Activated CD4-positive, alpha-beta T cell treated with anti-CD3 and anti-CD28 coated beads for 48 hours (primary cell): ENCODE measurements at places on chromosomes 3 and 15.

- DNase-seq = no peak
Measured at GRCh38 chr15:65806397-65806796, 14.3 kb upstream of the DENND4A start.

DNA sequence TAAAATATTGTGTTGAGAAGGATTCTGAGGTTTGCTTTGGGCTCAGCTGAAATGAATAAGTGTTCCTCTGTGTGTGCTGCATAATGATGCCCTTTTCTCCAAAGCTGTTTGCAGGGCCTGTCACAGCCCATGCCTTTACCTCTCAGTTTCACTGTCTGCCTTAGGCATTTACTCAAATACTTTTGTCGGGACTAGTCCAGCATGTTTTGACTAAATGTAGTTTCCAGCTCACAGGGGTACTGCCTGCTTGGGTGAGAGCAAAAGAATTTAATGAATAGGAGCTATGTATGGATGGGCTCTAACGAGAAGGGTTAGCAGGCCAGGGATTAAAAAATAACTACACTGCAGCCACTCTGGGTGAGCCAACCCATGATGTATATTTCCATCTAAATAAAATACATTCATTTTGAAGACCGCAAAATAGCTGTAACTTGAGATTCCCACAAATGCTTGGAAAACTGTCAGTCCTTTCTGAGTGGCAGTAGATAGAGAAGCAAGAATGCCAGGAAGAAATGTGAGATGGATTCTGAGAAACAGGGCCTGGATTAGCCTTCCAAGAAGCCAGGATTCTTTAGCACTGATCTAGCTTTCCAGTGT is 549.2 kb upstream of the TBL1XR1 start:
- DNase-seq = no peak

- peak; percentile 40 for DNase-seq
Measured at GRCh38 chr3:112582244-112582874, 20.5 kb downstream of the SLC35A5 start.

DNA sequence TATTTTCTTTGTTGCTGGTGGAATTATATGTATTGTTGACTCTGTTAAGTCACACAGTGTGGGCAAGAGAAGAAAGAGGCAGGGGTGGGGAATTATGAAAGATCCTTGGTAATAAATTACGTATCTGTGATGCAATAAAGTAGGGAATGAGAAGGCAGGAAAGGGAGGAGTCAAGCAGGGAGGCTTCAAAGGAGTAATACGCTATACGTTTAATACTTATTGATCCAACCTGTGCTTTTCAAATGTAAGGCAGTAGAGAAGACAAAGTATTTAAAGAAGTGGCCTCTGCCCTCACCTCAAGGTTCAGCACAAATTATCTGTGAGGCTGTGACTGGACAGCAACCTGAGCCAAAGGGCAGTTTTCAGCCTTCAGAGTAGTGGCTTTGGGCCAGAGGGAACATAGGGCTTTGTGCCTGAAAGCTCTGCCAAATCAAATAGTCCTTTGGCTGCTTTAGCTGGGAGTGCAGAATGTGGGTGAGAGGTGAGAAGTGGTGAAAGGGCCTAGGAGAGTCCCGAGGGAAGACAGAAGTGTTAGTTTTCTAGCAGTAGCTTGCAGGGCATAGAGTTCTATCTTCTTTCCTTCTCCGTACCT is 1.2 kb upstream of the PLIN1 start:
- no peak for DNase-seq

DNA sequence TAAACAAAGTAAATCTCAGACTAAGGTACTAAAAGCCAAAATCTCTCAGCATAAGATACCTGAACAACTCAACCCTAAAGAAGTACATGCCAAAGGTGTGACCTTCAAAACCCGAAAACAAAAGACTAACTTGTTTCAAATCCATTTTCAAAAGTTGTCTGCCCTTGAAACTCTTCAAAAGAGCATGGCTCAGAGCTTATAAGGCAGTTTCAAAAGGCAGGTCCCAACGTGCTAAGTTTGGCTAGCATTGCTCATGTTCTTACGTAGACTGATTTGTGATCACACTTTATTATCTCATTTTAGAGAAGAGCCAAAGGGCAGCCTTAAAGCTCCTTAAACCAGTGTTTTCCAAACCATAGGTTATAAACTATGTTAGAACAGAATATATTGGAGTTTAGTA is 112.2 kb downstream of the FEZF2 start:
- DNase-seq = no peak

DNA sequence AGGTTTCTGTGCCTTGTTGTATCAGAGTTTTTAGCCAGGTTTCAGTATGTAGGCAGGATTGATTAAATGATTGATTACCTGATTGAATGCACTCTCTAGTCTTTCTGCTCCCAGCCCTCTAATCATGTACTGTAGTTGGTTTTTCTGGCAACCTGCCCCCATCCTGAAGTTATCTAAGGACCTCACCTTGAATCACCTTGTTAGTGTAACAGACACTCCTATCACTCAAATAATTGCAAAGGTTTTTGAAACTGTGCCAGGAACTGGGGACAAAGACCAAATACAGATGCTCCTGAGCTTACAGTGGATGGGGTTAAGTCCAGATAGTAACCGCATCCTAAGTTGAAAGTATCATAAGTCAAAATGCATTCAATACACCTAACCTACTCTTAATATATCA is 141.5 kb upstream of the EIF1B start:
- no peak for DNase-seq

- no peak for DNase-seq
Measured at GRCh38 chr15:61943992-61944391, 116.3 kb downstream of the VPS13C start.

DNA sequence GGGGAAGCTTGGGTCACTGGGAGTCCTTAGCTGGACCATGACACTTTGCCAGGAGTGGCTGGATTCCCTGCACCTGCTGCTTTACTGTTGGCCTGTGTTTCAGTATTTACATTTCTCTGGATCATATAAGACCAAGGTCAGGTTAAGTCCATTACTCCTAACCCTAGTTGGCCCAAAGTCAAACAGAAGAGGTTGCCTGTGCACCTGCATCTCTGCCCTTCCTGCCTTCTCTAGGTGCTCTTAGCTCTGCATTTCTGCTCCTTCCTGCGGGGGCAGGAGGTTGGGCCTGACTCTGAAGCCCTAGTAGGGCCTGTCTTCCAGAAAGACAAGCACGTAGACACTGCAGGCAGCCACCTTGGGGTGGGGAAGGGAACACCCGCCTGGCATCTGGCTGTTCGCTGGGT is 124.3 kb downstream of the RPLP1 start:
- DNase-seq = peak; percentile 16

DNA sequence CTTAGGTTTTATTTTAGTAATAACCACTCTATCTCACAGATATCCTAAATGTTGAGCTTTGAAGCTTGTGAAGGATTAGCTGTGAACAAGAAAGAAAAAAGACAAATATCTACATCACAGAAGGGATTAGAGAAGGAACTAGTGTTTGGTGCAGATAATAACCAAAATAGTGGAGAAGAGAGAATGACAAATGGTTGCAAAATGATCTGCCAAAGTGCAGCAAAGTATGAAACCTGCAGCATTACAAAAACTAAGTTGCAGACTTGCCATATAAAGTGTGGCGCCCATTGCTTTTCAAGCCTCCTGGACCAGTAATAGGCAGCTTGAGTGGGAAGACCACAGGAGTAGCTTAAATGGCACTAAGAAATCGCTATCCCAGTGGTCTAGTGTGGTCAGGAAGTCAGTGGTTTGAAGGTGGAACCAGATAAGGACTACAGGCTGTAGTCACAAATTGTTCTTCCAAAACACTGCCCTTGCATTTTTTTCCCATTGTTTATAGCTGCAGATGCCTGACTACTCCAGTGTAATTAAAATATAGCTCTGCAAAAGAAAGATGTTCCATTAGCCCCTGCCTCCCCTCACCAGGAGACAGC is 20.7 kb downstream of the TPM1 start:
- DNase-seq = no peak

GRCh38 chr15:56273724-56274123 is 30.0 kb upstream of the RFX7 start:
- no peak for DNase-seq

DNA sequence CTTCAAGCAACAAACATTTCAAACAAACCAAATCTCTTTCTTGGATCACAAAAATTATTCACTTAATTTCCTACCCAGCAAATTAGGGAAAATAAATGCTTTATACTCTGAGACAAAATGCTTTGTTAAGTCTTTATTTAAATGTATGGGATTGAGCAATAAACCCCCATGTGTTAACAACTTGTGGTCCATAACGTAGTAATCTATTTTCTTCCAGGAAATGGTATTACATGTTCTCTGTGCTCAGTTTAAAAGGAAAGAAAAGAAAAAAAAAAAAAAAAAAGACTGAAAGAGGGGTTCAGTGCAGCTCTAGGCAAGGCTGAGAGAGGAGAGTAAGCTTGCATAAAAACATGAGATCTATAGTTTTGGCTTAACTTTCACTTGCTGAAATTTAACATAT is 102.3 kb downstream of the PIK3CB start:
- DNase-seq = no peak

GRCh38 chr15:98727115-98728040 is 79.0 kb downstream of the IGF1R start:
- DNase-seq = no peak

- no peak for DNase-seq
Measured at GRCh38 chr15:81666839-81667238, 292.8 kb upstream of the TMC3 start.

GRCh38 chr15:77059786-77060361 is 11.0 kb downstream of the TSPAN3 start:
- no peak for DNase-seq

DNA sequence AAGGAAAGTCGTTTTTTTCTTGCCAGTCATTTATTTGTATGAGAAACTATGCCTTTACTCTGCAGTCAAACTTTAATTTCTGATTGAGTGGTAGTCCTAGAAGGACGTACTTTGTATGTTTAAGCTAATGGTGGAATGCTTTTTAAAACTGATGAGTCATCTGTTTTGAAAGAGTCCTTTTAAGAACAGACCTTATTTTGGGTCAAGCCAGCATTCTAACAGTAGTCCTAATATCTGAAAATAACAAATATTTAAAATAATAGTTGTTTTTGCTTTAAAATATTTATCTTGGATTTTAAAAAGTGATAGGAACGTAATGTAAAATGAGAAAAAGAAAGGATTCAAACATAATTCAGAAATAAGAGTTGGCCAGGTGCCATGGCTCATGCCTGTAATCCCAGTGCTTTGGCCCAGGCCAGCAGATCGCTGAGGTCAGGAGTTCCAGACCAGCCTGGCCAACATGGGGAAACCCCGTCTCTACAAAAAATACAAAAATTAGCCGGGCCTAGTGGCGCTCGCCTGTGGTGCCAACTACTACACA is 1.3 kb upstream of the LRRC58 start:
- DNase-seq = no peak

GRCh38 chr3:8416965-8417364 is 84.7 kb upstream of the LMCD1 start:
- peak; percentile 20 for DNase-seq

DNA sequence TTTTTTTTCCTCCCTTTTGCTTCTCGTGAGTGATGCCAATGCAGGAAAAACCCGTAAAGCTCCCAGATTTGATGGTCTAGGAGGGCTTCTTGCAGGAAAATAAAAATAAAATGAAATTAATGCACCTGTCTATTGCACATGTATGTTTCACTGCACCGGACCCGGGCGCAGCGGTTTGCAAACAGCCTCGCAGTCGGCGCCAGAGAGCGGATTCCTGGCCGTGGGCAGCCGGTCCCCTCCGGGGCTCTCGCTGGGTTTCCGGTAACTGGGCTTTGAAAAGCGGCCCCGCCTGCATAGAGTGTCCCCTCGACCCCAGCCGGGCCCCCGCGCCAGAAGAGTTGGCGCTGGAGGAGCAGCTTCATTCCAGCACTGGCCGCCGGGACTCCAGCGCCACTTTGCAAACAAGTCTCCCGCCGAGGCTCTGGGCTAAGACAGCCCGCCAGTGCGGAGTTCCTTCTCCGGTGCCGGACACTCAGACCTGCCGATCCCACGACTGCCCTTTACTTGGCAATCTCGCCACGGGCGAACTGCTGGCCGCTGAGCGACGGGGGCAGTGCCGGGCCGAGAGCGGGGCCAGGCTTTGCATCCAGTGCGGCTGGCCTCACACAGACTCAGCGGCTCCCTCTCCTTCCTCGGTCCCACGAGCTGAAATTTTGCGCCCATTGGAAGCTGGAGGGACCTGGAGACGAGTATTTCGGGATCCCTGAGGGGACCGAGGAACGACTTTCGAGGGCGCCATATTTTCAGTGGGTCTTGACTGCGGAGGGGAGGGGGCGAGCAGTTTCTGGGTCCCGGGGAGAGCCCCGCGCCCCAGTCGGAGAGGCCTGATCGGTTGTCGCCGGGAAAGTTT is 225.9 kb upstream of the C2CD4B start:
- peak; percentile 46 for DNase-seq

DNA sequence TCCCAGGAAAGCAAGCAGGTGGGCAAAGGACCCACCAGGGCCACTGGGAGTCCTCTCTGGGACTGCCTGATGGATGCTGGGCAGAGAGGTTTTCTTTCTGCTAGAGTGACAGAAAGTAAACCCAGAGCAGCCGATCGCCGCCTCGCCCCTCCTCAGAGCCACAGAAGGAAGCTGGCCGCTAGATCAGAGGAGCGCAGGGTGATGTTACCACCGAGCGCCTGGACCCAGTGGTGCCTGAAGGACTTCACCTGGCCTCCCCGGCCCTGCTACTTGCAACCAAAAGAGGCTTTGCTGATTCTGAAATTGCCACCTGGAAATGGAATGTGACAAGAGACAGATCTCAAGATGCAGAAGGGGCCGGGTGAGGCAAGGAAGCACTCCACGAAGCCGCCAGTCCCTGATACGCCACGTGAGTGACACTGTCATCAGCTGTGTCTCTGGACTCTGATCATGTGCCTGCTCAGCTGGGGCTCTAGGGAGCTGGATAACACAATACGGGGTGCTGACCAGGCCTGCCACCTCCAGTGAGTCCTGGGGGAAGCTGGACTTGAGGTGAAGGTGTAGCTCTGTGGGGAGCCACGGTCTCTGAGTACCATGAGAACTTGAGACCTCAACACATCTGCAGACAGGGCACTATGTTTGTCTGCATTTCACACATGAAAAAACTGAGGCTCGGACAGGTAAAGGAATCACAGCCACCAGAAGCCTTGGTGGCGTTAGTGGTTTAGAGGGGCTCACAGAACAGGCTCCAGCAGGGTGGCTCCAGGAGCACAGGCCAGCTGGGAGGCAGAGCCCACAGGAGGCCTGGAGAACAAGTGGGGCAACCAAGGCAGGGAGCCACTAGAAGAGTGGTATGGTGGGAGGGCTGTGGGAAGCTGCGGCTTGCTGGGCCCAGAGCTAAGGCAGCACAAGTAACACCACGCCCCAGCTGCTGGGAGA is 137.9 kb upstream of the PRR20G start:
- DNase-seq = no peak

DNA sequence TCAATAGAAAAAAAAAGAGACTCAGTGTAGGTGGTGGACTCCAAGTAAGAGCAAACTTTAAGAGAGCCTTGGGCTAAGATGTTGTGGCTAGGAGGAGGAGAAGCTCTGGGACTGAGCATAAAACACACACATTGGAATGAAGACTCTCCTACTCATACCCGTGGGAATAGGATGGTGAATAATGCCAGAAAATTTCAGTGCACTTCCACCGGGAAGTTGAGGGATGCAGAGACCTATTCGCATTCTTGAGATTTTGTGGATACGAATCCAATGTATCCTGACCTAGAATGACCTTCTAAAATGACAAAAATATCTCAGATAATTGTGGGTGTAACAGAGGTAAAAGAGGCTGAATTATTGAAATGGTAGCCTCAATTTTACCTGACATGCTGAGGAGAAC is 388.7 kb upstream of the SGO1 start:
- no peak for DNase-seq
